ENCODE measurements at places on chromosomes 2 and 18. TPM values are rescaled to one million over a fixed set of nuclear protein-coding genes. Genes with fewer than 3 reads are reported as not detected.
A peak's percentile ranks its signal among the peaks of the same experiment; 100 is the strongest.

ACTR2 gene
- total RNA-seq, result 126 TPM

- no peak for DNase-seq
Measured at GRCh38 chr2:217076657-217077232, 216.9 kb upstream of the TNP1 start.

DNA sequence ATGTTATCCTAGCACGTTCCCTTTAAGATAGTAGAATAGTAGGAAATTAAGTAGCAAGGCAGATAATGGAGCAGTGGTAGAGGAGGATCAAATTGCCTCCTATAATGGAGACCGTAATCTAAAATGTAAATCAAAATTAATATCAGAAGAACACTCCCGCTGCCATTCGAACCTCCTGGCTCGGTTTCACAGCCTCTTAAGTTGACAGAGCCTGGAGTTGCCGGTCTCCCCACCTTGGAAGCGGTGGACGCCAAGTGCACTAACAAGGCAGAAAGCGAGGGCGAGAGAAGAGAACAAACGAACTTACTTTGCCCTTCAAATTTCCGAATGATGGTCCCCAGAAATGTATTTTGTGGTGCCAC, 450 bp downstream of the KCNH7 start:
- DNase-seq, result no peak

THUMPD2 gene
- 18.0 TPM for total RNA-seq

- no peak for DNase-seq
Measured at GRCh38 chr18:12621742-12622306, 36.1 kb downstream of the SPIRE1 start.

DNA sequence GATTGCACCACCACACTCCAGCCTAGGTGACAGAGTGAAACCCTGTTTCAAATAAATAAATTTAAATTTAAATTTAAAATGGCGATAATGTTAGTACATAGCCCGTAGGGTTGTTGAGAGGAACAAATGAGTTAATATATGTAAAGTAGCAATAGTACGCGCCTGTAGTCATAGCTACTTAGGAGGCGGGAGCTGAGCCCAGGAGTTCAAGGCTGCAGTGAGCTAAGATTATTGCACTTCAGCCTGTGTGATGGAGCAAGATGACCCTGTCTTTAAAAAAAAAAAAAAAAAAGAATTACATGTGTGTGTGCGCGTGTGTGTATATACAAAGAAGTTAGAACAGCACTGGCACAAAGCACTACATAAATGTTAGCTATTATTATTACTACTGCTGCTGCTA, 117.4 kb upstream of the ARL5A start:
- DNase-seq, result no peak

- no peak for DNase-seq
Measured at GRCh38 chr18:34773961-34774766, 64.1 kb downstream of the DTNA start.

- DNase-seq, result no peak
Measured at GRCh38 chr2:60746318-60746717, 9.8 kb upstream of the PAPOLG start.

CDC42EP3 gene
- total RNA-seq, result 12.2 TPM

GRCh38 chr2:10036095-10036884, 7.1 kb upstream of the KLF11 start:
- DNase-seq, result no peak

GPR55 gene
- total RNA-seq, result not detected

GBX2 gene
- total RNA-seq, result not detected

GRCh38 chr2:182854375-182855105, 11.9 kb downstream of the FRZB start:
- no peak for DNase-seq

DNA sequence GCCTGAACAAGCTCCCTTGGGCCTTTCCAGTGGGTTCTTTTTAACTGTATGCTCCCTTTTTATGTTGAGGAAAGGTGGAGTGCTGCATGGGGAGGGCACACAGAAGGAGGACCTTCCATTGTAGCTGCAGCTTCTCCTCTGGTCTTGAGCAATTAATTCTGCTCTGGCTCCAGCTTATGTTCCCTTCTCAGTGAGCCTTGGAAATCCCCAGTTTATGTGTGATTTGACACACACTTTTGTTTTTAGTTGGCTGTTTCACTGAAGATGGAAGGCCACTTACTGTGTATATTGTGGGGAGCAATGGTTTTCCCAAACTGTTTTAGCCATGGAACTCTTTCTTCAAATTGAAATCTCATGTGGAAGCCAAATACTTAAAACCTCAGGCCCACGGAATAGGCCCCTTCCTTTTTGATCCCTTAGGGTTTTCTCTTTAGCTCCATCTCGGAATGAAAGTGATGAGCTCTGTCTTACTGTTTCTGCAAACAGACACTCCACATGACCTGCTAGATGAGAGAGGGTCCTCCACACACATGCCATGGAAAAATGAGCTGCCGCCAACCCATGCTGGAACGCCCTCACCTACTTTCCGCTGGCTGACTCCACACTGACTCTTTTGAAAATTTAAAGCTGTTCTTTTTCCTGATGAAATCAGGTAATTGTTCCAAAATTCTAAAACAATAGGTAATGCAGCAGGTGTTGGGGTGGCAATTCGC, 280.9 kb upstream of the SIX2 start:
- DNase-seq, result no peak

GRCh38 chr18:34710934-34711333, 836 bp downstream of the DTNA start:
- peak; percentile 63 for DNase-seq

- no peak for DNase-seq
Measured at GRCh38 chr18:56475250-56475649, 163.1 kb downstream of the TXNL1 start.

POTEI gene
- total RNA-seq, result 0.10 TPM

COMMD1 gene
- 34.8 TPM for total RNA-seq

GRCh38 chr2:14720319-14720718, 87.8 kb downstream of the LRATD1 start:
- no peak for DNase-seq

- DNase-seq, result no peak
Measured at GRCh38 chr2:236169151-236169721, 1.1 kb upstream of the GBX2 start.

SLC23A3 gene
- 1.5 TPM for total RNA-seq

DNA sequence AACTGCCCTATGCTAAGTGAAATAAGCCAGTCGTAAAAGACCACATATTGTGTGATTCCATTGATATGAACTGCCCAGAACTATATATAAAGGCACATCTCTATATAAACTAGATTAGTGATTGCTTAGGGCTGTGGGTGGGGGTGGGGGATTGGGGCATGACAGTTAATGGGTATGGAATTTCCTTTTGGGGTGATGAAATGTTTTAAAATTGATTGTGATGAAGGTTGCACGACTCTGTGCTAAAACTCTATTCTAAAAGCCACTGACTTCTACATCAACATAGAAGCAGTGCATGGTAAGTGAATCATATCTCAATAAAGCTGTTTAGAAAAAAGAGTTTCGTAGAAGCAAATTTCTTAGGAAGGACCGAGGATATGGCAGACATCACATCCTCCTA, 53.0 kb downstream of the CDCA7 start:
- DNase-seq, result no peak

MAP3K19 gene
- not detected for total RNA-seq

DNA sequence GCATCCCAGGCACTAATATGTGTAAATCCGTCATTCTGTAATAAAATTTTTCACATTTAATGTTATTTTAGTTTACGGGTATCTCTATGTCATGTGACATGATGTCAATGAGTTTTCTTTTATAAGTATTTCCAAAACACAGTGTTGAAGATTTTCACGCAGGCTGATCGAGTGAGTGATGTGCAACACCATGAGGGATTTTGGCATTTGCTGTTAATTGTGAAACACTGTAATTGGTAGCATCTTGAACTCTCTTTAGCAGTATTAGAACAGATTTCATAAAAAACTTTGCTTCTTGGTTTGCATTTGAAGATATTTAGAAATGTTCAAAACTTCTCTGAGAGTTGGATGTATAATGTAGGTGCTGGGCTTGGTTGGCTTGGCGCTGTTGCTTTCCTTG, 35.5 kb downstream of the KCNE4 start:
- DNase-seq, result no peak

PIEZO2 gene
- 51.0 TPM for total RNA-seq

DNA sequence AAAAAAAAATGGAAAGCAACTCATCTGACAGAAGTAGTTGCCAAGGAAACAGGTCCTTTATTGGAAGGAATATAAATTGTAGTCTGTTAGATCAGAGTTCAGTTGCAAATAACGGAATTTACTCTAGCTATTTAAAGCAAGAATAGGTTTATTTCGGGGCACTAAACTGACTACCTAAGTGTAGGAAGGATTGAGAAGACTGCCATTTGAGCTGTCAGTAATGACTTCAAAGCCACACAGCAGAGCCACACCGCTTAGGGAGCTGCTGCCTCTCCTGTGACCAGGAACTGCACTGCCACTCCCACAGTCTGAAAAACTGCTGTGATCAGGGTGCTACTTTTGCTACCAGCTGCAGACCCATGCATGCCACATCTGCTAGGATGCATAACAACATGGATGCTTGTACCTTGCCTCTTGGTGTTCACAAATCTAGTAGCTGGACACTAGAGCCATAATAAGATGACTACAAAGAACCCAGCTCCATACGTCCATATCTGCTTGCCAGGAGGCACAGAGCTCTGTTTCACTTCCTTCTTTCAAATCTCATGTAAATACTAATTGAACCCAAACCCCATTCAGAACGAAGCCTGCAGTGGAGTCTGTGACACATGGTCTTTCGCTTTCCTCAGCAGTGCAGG, 2.2 kb downstream of the DSG2 start:
- no peak for DNase-seq

MPPE1 gene
- total RNA-seq, result 22.7 TPM

Data from skin of body (tissue), 3 donors.